ENCODE measurements at places on chromosomes 12 and 14.

DNA sequence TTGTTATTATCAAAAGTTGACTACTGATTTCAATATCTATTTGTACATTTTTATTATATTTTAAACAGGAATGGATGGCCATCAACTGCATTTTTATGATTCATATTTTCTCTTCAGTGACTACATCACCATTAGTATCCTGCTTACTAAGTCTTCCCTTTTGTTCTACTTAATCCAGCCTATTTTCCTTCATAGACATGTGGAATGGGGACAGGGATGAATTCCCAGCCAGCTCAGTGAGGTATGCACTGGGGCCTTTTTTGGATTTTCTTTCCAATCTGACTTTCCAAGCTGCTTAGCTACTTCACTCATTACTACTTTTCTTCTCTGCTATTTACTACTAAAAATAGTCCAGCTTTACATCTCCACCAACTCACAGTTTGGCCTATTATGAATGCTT lies 38.4 kb downstream of the AKAP6 start:
- DNase-seq: no peak

GRCh38 chr12:56996793-56997545 lies 9.4 kb downstream of the ZBTB39 start:
- no peak for DNase-seq

- no peak for DNase-seq
Observed at GRCh38 chr12:109331301-109331952, 16.3 kb upstream of the MYO1H start.

DNA sequence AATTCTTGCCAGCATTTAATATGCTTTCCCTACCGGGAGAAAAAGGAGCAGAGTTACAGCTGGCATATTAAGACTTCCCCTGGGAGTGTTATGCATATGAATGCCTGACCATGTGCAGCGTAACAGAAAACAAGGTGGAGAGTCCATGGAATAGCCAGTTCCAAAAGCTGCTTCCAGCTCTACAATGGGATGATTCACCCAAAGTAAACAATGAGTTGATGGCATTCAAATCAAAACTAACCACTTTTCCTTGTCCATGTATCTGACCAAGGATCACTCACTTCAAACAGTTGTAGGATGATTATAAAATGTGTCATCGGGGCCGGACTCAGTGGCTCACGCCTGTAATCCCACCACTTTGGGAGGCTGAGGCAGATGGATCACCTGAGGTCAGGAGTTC lies 48.1 kb upstream of the BICDL1 start:
- peak; percentile 3 for DNase-seq

GRCh38 chr12:47837190-47838171 lies 17.8 kb upstream of the HDAC7 start:
- peak; percentile 79 for DNase-seq

- no peak for DNase-seq
Observed at GRCh38 chr12:73867147-73867546, 670.5 kb upstream of the ATXN7L3B start.

DNA sequence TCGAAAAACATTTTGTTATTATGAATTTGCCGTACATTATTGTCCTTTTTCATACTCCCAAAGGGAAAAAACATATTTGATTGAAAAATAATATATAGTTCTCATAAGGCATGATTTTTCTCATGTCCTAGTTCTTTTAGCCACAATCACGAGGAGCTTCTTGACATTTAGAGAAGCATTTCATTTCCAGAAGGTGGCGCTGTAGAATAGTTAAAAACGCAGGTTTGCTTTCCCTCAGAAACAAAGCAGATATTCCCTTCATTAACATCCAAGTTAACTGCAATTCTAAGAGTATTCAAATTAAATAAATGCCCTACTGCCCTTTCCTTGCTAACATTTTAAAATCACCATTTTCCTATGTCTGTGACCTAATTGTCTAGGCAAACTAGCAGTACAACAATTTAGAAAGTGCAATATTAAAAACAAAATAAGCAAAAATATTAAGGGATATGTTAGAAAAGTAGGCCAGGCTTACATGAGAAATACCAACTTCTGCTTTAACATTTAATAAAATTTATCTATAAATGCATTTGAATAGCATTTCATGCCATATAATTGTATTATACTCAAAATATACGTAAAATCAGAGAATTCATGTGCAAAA lies 10.9 kb upstream of the PIK3C2G start:
- DNase-seq: peak; percentile 76

DNA sequence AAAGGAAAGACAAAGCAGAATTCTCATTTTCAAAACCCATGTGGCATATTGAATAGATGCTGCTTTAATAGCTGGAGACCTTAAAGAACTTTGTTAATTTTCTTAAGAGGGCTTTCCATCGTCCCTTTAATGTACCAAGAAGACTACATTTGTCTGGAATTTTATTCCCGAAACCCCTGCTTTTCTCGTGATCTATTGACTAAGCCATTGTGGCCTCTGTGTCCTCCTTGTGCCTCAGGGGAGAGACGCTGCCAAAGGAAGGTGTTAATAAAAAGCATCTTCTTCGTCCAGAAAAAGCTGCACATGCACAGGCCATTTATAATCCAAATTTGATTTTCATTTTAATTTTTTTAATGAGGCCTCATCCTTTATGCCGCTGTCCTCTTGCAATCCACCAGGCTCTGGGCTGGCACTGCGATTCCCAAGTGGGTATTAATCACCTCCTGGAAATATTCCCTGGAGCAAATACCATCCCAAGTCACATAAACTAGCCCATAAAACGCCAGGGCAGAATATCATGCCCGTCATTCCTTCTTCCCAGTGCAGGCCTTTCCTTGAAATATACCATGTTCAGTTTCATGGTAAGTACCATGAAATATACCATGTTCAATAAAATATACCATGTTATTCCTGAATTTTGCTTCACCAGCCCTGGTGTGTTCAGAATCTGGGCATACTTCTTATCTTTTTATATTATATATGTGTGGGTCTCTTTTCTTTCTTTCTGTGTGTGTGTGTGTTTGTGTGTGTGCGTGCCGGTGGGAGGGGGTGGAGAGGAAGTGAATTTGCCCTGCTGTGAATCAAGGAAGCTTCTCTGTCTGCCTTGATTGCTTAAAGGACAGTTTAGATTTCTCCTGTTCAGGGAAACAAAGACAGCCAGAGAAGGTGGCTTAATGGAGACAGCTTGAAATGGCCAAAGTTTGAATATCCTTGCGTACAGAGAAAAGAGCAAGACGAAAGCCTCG lies 147.6 kb downstream of the PHETA1 start:
- DNase-seq: no peak

GRCh38 chr14:73422515-73422914 lies 35.8 kb downstream of the NUMB start:
- no peak for DNase-seq

DNA sequence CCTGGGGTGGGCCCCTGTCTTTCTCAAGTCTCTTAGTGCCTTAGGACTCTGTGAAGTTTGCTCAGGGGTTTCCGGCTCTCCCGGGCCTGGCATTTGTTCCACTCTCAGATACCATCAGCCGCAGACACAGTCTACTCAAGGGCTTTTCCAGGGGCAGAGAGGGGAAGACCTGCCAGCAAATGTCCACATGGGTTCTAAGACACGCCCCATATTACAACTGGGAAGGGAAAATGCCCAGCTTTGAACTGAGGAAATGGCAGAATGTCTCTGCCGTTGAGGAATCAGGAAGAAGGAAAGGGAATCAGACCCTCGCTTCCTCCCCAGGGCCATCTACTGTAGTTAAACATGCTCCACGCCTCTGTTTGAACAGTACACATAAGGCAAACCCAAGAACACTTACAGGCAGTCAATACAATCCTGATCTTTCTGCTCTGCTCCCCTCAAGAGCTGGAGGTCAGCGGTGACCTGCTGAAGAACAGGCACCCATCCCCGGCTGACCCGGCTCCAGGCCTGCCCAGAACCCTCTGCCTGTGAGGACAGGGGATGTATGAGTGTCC lies 7.9 kb downstream of the CCDC85C start:
- no peak for DNase-seq

GRCh38 chr14:65291531-65291930 lies 121.0 kb upstream of the FUT8 start:
- no peak for DNase-seq

DNA sequence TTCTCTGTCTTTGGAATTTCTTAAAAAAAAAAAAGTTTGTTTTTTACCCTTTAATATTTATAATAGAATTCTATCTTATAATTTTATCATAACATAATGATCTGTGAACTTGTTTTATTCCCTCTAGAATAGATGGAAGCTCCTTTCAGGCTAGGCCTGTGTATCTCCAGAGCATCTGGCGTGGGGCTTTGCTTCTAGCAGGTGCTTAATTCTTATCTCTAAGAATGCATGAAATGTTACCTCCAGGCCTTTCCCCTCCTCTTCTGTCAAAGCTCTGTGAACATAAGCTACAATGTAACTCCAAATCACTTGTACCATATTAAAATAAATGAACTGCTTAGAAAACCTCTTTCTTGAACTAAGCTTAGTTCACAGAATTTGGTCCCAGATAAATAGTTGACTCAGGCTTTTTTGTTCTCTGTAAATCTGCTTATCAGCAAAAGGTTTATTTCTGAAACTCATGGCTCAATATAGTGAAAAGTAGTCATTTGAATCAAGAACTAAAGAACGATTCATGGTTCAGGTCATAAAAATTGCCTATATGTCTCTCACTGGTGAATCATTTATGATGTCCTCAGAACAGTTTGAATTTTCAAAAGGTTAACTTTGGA lies 407.1 kb downstream of the TRHDE start:
- no peak for DNase-seq

- DNase-seq: no peak
Observed at GRCh38 chr12:125003021-125003420, 9.6 kb downstream of the BRI3BP start.

DNA sequence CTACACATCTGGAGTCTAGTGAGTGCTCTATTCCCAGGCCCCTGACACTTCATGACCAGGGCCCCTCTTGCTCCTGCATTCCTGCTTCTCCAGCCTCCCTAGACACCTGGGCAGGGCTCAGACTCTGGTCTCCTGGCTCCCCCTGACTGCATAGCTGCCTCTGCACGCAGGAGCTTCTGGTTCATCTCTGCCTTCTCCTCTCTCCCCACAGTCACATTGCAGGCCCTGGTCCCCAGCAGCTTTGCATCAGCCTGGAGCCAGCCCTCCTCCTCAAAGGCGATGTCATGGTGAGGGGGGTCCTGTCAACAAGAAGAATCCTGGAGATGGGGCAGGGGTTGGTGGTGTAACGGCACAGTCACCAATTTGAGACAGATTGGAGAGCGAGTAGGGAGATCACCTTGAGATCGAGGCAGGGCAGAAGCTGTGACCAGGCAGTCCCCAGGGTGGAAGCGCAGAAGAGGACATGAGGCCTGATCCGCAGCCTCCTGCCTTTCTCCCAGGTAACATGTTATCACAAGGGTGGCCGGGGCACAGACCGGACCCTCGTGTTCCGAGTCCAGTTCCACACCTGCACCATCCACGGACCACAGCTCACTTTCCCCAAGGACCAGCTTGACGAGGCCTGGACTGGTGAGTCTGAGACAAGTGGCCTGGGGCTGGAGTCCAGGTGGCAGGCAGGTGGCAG lies 8.1 kb downstream of the TNS2 start:
- no peak for DNase-seq

DNA sequence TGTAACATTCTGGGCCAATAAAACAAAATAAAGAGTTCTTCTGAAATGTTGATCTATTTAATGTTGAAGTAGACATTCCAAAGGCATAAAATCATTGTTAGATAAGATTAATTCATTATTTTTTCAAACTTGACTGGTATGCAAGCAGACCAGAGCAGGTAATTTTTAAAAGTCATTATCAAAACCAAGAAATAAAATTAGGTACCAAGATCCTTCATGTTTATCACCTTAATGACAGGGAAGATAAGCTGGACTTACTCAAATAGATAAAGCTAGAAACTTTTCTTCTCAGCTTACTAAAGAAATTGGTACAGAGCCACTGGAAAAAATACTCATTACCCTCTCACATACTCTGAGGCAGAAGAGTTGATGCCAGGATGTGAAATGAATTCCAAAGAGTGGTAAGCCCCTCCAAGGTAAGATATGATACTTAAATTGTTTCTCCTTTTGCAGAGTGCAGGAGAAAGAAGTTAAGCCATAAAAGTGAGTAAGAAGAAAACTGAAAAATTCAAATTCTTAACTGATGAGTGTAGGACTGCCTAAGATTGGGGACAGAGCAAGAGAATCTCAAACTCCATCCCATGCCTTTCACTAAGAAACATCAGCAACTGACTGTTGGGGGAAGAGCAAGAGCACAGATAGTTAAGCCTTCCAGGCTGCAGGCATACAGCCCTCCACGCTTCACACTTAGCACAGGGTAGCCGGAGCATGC lies 111.9 kb downstream of the SLC41A2 start:
- peak; percentile 4 for DNase-seq

- DNase-seq: peak; percentile 18
Observed at GRCh38 chr12:67222302-67222701, 46.9 kb upstream of the CAND1 start.

- no peak for DNase-seq
Observed at GRCh38 chr12:13121568-13121967, 18.1 kb upstream of the GSG1 start.

DNA sequence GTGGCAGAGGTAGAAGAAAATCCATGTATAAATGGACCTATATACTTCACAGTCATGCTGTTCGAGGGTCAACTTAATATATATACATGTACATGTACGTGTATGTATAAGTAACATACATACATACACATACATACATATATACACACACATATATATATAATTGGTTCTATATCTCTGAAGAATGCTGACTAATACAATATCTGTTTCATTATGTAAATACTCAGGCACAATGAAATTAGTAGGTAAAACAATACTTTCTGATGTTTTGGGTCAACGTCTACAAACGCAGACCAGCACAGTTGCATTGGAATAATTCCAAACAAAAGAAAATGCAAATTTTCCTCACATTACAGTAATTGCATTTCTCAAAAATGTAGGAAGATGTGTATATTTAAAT lies 202.7 kb upstream of the DAAM1 start:
- no peak for DNase-seq

GRCh38 chr12:49990273-49990672 lies 17.5 kb downstream of the AQP6 start:
- DNase-seq: peak; percentile 62

DNA sequence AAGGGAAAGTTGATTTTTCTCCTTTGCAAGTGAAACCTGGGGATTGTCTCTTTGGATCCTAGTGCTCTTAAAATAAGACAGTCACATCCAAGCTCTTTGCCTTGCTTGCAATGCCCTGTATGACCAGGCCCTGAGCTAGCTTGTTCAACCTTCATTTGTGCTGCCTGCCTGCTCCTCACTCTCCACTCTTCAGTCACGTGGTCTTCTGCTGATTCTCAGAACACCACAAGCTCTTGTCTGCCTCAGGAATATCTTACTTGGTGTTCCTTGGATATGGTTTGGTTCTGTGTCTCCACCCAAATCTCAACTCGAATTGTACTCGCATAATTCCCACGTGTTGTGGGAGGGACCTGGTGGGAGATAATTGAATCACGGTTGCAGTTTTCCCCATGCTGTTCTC lies 318.7 kb downstream of the RMST start:
- no peak for DNase-seq

Measured in fibroblast of villous mesenchyme (primary cell).